Epithelial cell of proximal tubule (primary cell): ENCODE measurements at places on chromosomes 5 and 9. TPM values are rescaled to one million over a fixed set of nuclear protein-coding genes. Genes with fewer than 3 reads are reported as not detected.

Gene S100Z
- total RNA-seq = not detected in 2 replicates

Gene NUTM2G
- total RNA-seq = not detected in 2 replicates

GRCh38 chr5:90965110-90965685, 406.6 kb downstream of the ADGRV1 start:
- no peak for DNase-seq

Gene CDC20B
- not detected in 2 replicates for total RNA-seq

Gene SARDH
- 0.07 and 0.92 TPM in 2 replicates for total RNA-seq
